ENCODE measurements at places on chromosomes 1 and 21.

GRCh38 chr21:39625211-39625895 is 12.6 kb downstream of the B3GALT5 start:
- DNase-seq: no peak

DNA sequence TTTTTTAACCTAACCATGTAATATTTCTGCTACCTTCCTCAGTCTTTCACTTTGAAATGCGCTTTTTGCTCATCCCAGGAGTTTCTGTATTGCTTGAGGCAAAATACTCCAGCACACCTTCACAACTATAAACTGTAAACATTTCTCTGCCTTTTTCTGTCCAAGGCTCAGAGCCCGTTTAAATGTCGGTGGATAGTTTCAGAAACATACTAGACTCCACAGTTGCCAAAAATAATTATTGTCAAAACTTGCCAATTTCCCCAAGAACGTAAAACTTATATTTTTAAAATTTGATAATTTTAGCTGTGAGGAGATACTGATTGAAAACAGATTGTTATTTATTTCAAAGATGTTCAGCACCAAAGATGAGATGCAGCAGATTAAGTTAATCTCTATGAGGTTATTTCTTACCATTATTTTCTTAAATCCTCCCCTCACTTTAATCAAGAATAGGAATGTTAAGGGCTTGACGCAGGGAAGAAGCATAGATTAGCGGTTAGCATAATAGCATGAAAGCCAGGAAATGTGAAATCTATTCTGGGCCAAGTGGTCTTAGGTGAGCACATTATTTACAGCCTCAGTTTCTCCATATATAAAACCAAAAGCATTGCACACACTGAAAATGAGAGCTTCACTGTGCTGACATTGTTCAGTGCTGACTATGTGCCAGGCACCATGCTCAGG is 91.5 kb upstream of the ESRRG start:
- DNase-seq: no peak

DNA sequence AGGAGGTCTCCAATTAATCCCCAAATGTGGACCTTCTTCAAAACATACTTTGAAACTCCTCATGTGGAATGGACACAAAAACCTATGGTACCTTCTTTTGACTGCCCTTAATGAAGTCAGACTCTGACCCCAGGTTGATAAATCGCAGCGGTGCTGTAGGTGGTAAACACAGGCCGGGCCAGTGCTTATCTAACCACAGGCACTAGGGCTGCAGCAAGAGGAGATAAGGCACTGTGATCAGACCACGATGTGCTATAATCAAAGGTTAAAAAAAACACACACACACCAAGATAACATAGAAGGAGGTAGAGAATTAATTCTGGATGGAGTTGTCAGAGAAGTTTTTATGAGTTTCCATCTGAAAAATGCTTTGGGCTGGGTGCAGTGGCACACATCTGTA is 52.3 kb upstream of the SIPA1L2 start:
- DNase-seq: no peak

DNA sequence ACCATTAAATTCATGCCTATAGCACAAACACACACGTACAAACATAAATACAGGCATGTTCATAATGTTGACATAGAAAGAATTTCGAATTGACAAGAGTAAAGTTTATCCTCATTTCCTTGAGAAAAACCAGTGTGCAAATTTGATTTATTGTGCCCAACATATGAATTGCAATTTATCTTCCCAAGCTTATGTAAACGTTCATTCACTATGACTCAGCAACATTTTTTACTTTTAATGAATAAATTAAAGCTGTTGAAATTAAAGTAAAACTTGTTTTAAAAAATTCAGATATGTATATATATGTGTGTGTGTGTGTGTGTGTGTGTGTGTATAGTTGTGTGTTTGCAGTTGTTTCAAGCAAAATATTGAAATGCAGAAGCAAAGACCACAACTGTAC is 1067.9 kb downstream of the BRINP3 start:
- no peak for DNase-seq

- no peak for DNase-seq
These were observed 80.2 kb upstream of the F3 start for GRCh38 chr1:94621802-94622201.

- DNase-seq: no peak
These were observed 96.3 kb upstream of the KLHDC7A start for GRCh38 chr1:18384471-18384870.

DNA sequence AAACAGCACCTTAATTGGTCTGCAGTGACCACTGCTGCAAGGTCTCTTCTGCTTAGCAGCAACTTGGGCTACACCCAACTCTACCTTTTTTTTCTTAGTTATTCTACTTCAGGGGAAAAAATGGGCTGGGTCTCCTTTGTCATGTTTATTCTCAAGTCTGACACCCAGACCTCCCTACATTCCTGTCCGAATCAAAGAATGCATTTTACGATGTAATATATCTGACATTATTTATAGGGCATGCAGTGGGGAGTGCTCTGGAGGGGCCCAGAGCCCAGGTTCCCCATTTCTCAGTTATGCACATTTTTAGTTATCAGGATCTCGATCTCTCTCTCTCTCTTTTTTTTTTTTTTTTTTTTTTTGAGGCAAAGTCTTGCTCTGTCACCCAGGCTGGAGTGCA is 50.5 kb downstream of the OPTC start:
- no peak for DNase-seq

- DNase-seq: no peak
These were observed 102.8 kb upstream of the F3 start for GRCh38 chr1:94644352-94644751.

GRCh38 chr1:232143315-232143886 is 486.5 kb downstream of the SIPA1L2 start:
- DNase-seq: no peak

GRCh38 chr1:214277704-214278635 is 3.0 kb upstream of the SMYD2 start:
- no peak for DNase-seq

- DNase-seq: no peak
These were observed 12.4 kb downstream of the FBXO2 start for GRCh38 chr1:11641776-11642305.

GRCh38 chr1:43503534-43503933 is 27.1 kb upstream of the PTPRF start:
- DNase-seq: no peak

DNA sequence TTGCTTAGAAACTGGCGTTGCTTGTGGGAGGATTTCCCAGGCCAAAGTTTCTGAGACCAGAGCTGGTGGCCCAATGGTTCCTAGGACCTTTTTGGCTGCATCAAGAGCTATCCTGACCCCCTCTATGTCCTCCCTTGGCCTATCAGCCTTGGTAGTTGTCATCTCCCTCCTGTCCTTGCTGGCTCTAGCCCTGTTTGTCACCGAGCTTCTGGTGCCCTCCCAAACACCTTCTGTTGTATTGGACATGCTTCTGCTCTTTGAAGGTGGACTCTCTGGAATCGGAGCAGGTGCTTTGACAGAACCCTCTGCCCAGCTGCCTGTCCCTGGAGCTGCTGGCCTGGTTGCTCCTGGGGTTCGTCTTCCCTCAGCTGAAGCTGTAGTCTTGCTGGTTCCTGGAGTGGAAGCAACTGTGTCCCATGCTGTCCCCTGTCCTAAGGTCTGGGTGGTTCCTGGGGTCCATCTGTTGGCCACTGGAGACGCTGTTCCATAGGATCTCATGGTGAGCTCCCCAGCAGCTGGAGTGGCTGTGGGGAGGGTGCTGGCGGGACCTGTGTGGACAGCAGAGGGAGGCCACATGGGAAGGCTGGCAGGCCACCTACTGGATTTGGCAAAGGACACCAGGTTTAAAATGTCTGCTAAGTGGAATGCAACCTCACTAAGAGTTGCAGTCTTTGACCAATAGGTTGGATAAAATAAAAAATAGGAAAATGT is 9.4 kb downstream of the FCAMR start:
- no peak for DNase-seq

DNA sequence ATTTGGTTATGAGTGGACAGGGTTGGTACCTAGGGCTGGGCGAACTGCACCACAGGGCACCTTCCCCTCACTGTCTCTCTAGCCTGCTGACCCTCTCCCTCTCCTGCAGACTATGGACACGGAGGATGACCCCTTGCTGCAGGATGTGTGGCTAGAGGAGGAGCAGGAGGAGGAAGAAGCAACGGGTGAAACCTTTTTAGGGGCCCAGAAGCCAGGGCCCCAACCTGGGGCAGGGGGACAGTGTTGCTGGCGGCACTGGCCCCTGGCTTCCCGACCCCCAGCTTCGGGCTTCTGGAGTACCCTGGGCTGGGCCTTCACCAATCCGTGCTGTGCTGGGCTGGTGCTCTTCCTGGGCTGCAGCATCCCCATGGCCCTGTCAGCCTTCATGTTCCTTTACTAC is 21.9 kb downstream of the DISP3 start:
- DNase-seq: no peak

DNA sequence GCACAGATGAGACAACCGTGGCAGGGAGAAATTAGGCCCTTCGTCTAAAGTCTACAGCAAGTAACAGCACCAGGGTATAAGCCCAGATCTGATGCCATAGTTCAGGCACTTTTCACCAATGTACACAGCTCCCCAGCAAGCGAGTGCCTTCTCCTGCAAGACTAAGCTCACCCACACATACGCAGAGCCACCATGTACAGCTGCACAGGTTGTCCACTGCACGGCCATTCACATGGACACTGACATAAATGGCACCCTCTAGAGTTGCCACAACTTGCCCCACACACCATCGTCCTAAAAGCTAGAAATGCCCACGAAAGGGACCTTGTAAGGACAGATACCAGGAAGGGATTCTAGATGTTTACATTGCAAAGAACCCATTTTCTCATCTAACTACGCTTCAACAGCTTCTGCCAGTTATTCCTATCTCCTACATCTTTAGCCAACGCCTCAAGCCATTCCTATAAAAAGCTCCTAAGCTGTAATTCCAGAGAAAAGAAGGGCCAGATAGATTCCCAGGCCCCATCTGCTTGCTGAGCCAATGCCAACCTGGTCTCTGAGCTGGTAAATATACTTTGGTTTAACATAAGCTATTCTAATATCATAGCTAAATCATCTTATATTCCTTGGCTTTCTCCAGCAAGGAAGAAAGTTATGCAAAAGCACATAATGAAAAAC is 174.0 kb upstream of the KAZN start:
- no peak for DNase-seq

GRCh38 chr1:31587720-31588423 is 11.6 kb downstream of the TINAGL1 start:
- peak; percentile 23 for DNase-seq

GRCh38 chr1:169144941-169145626 is 38.6 kb downstream of the ATP1B1 start:
- DNase-seq: no peak

- DNase-seq: no peak
These were observed 98.9 kb downstream of the DHRS3 start for GRCh38 chr1:12518931-12519692.

GRCh38 chr1:159429074-159429861 is 2.7 kb upstream of the OR10J4 start:
- DNase-seq: no peak

- DNase-seq: no peak
These were observed 18.6 kb downstream of the PTTG1IP start for GRCh38 chr21:44854664-44855446.

DNA sequence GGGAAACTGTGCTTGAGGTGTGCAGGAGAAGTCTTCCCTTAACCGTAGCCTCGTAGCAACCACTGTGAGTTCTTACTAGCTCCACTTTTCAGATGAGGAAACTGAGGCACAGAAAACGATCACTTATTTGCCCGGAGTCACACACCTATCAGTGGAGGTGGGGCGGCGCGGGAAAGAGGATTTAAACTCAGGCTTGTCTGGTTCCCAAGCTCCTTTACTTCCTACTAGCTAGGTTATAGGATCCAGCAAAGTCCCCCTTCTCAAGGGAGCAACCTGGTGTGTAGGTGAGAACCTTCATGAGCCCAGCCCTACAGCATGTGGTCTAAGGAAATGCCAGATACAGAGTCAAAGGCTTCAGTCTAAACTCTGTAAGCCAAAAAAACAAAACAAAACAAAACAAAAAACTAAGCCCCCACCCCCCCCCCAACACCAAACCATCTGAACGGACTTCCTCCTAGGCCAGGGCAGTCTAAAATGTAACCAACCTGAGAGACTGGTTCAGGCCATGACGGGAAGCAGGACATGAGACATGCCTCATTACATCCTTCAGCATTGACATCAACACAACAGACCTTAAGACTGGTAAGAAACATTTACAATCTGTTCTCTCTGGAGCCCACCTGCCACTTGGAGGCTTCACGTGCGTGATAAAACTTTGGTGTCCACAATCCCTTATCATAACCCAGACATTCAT is 709 bp upstream of the FBXO42 start:
- DNase-seq: peak; percentile 13

Measured in naive B cell (primary cell).